Melanocyte of skin (primary cell): ENCODE measurements at places on chromosomes 16 and 17. TPM values are rescaled to one million over a fixed set of nuclear protein-coding genes. Genes with fewer than 3 reads are reported as not detected.

Gene KAT2A
- total RNA-seq: 16.2 and 19.6 TPM in 2 replicates

Gene SLC9A5
- total RNA-seq: 0.69 and 1.8 TPM in 2 replicates

Gene CD300H
- not detected in 2 replicates for total RNA-seq

Gene TLCD1
- total RNA-seq: 4.0 and 4.3 TPM in 2 replicates

Gene MRC2
- 1.0 and 9.8 TPM in 2 replicates for total RNA-seq

Gene ABCC12
- not detected in 2 replicates for total RNA-seq

Gene ASPHD1
- 2.5 and 5.2 TPM in 2 replicates for total RNA-seq

Gene FN3K
- total RNA-seq: 7.2 and 10.2 TPM in 2 replicates

Gene CCL8
- total RNA-seq: 0.69 and 1.1 TPM in 2 replicates
